ENCODE measurements at places on chromosomes 12 and 14.

DNA sequence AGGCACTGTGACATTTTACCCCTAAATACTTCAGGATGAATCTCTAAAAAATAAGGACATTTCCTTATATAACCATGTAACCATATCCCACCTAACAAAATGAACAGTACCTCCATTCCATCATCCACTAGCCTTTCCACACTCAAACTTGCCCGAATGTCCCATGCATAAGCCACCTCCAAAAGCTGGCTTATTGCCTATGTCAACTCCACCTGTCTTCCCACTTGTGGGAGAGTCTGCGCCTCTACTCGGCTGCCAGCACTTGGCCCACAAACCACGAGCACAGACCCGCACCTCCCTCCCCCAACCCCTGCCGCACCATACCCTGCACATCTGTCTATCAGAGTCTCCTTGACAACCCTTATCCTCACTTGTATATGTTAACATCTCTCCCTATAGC, 165.8 kb downstream of the CALM1 start:
- DNase-seq = no peak

GRCh38 chr14:41130274-41130673, 476.4 kb upstream of the LRFN5 start:
- DNase-seq = no peak

GRCh38 chr14:62143245-62143644, 381.0 kb downstream of the SNAPC1 start:
- DNase-seq = no peak

DNA sequence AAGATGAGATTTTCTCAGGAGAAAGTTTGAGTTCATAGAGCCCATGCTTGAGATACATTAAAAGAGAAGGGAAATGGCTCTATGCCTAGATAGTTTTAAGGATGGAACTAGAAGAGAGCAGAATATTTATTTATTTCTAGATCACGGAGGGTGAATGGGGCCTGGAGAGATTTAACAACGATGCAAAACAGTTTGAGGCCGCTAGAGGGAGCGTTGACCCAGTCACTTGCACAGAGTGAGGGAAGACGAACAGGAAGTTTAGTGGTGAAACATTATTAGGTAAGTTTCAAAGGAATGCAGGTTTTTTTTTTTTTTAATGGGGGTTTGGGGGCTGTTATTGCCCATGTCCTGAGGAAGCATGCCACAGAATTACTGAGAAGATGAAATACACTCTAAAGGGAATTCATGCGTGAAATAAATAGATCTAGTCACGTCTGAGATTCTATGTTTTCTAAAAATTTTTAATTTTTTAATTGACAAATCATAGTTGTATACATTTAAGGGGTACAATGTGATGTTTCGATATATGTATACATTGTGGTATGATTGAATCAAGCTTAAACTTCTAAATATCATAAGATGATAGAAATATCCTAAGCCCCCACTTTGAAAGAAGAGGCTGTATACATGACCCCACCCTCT, 14.8 kb upstream of the PPP1R1A start:
- DNase-seq = no peak

DNA sequence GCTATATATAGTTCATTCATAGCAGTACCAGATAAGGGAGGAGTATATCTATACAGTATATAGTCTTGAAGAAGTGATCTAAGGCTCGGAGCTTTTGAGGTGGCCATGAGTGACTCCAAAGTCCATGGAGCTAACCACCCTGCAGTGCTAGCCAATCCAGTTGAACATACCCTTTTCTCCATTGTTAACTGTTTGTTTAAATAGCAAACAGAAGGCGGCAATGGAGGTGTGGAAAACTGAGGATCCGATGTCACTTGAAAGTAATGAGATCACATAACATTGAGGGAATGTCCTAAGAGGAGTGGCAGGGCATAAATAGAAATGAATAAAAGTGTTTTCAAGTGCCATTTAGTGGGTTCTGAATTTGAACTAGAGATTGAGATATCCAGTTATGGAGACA, 12.4 kb upstream of the SNAPC1 start:
- no peak for DNase-seq

GRCh38 chr12:12190087-12190809, 76.6 kb downstream of the LRP6 start:
- no peak for DNase-seq

DNA sequence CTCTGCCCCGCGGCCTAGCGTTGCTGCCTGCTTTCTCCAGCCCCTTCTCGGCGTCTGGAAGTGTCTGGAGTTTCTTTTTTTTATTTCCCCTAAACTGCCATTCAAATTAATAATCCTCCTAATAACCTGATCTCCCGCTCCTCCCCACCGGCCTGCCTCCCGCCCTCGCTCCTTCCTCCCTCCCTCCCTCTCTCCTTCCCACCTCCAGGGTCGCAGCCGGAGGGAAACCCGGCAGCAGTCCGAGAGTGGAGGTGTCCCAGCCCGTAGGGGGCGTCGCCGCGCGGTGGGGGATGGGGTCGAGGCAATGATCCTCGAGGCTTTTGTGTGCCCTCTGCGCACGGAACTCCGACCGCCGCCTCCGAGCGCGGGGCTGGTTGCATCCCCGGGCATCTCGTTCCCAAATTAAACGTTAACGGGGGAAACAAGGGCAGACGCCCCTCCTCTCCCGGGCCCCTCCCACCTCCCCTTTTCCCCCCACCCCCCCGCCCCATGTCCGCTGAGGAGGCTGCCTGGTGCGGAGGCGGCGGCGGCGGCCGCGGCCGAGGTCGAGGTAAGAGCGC, 1.0 kb upstream of the SOCS2 start:
- DNase-seq = no peak

DNA sequence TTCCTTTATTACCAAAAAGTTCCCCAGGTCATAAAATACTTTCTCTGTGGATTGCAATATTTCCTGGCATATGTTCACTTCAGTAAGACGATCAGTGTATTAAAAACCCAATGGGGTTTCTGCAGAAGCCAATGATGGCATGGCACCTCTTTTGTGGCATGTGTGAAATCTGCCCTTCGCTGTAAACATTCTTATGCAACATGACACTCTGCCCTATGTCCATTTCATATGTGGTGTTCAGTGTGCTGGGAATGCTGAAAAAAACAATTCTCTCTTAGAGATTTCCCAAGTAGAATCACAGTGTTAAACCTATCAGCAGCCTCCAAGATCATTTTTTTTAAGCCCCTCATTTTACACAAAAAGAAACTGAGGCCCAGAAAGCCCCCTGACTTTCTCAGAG, 2.3 kb upstream of the MYBPC1 start:
- no peak for DNase-seq

GRCh38 chr12:89731089-89731488, 22.5 kb upstream of the ATP2B1 start:
- DNase-seq = no peak

DNA sequence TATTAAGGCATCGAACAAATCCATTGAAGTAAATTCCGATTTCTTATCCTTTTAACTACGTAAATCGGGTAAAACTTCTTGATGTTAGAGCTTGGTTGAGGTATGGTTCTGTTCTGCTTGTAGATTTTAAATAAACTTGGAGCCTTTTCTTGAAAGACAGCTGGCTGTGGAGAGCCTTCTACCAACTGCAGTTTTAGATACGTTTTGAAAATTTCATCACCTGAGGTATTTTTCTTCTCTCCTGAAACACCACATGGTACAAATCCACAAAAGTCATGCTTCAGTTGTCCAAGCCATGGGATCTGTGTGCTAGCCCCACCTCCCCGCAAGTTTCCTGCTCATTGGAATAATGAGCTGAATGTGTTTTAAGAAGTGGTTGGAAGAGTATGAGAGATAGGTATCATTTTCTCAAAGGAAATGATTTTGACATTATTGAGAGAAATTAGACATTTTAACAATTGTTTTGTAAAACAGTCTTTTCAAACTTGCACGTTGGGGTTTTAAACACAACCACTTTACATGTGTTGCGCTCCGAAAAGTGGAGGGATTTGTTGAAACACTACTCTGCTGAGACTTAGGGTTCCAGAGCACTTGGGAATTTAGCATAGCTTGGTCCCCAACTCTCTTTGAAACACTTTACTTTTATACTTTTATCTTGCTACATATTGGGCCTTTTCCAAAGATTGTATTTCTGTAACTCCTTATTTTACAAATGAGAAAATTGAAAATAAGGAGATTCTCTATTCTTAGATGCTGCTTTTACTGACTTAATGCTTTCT, 1.4 kb downstream of the PPM1A start:
- no peak for DNase-seq

GRCh38 chr12:21571046-21571445, 33.6 kb downstream of the GYS2 start:
- no peak for DNase-seq

- no peak for DNase-seq
Observed at GRCh38 chr12:52517888-52518287, 2.3 kb downstream of the KRT5 start.

GRCh38 chr14:83887866-83888265, 1642.1 kb upstream of the FLRT2 start:
- DNase-seq = no peak

- no peak for DNase-seq
Observed at GRCh38 chr12:130281153-130281799, 56.4 kb upstream of the PIWIL1 start.

DNA sequence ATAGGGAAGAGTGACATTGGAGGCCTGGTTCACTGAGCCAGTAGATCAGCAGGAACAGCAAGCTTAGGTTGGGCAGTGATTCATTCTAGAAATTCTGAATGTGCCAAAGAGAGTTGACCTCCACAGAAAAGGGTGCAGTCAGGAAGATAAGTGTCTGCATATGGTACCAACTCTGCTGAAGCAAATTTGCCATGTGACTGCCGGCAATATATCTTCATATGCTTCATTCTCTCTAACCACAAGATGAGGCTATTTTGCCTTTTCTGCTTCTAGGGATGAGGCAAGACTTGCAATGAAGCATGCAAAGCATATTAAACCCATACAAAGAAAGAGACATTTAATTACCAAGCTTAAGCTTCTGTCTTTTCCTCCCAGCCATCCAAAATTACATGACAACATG, 13.6 kb downstream of the CCDC198 start:
- no peak for DNase-seq

DNA sequence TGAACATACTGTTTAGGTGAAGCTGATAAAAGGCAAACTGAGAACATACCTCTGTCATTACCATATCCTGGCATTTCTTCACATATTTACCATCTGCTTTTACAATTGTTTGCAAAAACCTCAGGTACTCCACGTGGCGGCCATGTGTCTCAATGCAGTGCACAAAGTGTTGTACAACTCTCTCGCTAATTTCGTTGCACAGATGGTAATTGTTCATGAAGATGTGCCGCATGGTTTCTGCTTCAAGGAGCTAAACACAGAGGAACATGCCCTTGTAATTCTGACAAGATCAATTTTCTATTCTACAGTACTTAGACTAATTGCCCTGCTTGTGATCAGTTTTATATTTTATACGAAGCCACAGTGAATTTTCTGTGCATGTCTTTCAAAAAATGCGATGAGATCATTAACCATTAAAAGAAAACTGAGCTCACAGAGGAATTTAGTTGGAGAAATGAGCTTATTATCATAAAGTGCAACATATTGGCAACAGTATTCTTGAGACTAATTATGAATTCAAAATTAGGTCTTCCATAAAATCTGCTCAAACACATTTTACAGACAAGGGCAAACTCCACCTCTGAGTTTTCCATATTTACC, 233.8 kb downstream of the ITPR2 start:
- DNase-seq = no peak

DNA sequence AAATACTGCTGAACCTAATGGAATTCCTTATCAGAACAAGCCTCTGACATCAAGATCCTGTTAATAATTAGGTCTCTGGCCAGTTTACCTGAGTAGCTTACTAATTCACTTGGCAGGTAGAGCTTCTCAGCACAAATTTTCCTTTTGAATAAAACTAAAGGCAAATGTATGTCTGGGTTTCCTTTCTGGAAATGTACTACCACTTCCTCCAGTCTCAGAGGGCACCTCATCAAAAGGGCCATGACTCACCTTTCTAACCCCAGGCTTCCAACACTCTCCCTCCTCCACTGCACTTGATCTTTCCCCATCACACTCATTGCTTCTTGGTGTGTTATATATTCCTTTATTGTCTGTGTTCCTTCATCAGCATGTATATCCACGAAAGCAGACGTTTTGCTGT, 90.5 kb downstream of the SLC2A13 start:
- no peak for DNase-seq

GRCh38 chr14:96792591-96792990, 4.6 kb upstream of the VRK1 start:
- DNase-seq = no peak

- no peak for DNase-seq
Observed at GRCh38 chr12:132559652-132560363, 50.6 kb downstream of the LRCOL1 start.

DNA sequence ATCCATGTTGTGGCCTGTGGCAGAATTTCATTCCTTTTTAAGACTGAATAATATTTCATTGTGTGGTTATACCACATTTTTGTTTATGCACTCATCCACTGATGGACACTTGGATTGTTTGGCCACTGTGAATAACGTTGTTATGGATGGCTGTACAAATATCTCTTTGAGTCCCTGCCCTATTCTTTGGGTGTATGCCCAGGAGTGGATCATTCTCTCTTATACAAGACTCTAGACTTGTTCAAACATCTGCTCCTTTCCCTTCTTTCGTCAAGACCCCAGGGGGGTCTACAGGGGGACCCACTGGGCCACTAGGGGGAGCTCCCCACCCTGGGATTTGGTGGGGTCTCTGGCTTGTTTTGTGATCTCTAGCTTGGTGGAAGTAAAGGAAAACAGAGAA, 77.4 kb downstream of the FBXL14 start:
- DNase-seq = no peak

DNA sequence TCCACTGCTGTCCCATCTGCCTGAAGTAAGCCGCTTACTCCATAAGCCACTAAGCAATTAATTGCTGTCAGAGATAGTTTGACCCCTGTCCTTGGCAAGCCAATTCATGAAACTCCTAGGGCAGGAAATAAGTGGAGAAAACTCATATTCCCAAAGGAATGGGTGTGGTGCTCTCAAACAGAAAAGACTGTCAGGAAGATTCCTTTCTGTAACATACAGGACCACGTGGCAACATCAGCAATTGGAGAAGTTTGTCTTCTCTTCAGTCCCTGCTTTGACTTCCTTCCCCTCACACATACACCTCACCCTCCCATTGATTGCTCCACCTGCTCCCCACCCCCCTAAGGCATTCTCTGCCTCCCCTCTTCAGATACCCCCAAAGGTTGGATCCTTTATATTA, 36.2 kb upstream of the MDM1 start:
- DNase-seq = no peak

GRCh38 chr14:93994919-93995682, 2.0 kb upstream of the CCDC197 start:
- no peak for DNase-seq
